NCI-H446 (cell line): ENCODE measurements at places on chromosomes 2 and 18.

- no peak for DNase-seq
Measured at GRCh38 chr18:11149441-11150270, at the start of gene PIEZO2. Gene PIEZO2 (minus strand): TSS chr18:11149569. CDS start chr18:11148588, 981 bp downstream.

GRCh38 chr2:17857021-17857420 lies 21.4 kb upstream of the KCNS3 start:
- peak; percentile 28 for DNase-seq

GRCh38 chr2:218218268-218219185 lies 1.5 kb downstream of the ARPC2 start:
- DNase-seq: no peak

GRCh38 chr2:74464406-74464805 lies 776 bp downstream of the MOGS start:
- DNase-seq: no peak

GRCh38 chr2:137873536-137874244 lies 90.6 kb upstream of the HNMT start:
- DNase-seq: no peak

DNA sequence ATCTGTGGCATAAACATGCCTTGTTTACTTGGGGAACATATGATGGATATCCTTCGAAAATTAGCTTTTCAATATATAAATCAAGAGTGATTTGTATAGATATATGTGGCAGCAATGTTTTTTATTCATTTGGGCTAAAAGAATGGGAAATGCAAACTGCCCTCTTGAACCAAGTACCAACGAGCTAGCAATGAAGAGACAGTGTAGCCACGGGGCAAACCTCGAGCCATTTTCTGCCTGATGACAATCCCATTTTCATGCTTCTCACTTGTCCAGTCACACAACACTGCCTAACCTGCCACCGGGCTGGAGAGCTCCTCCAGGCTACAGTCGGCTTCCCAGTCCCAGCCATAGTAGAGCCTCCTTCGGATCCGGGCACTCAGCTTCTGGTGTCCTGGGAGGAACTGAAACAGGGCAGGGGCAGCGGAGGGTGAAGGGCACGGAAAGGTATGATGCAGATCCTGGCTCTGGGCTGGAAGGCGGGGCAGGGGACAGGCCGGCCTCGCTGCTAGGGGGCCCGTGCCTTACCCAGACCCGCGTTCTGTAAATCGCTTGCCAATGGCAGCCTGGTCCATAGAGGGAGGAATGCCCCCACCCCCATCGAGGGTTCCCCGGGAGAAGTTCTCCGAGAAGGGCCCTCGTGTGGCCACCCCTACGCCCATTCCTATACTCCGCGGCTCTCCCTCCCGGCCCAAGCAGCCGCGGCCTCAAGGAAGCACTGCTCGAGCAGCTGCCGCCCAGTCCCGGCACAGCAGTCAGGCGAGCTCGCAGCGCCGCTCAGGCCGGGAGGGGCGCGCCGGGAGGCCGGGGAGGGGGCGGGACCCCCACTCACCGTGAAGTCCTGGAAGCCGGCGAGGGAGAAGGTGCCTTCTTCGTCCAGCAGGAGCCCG lies 552 bp downstream of the CNPPD1 start:
- peak; percentile 43 for DNase-seq

DNA sequence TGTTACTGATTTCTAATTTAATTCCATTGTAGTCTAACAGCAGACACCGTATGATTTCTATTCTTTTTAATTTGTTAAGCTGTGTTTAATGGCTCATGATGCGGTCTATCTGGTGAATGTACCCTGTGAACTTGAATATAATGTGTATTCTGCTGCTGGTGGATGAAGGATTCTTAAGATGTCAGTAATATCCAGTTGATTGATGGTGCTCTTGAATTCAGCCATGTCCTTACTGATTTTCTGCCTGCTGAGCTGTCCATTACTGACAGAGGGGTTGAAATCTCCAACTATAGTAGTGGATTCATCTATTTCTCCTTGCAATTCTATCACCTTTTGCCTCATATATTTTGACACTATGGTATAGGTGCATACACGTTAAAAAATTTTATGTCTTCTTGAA lies 373.3 kb upstream of the RAB12 start:
- DNase-seq: no peak

- no peak for DNase-seq
Measured at GRCh38 chr2:18304849-18305248, 255.6 kb downstream of the RDH14 start.

DNA sequence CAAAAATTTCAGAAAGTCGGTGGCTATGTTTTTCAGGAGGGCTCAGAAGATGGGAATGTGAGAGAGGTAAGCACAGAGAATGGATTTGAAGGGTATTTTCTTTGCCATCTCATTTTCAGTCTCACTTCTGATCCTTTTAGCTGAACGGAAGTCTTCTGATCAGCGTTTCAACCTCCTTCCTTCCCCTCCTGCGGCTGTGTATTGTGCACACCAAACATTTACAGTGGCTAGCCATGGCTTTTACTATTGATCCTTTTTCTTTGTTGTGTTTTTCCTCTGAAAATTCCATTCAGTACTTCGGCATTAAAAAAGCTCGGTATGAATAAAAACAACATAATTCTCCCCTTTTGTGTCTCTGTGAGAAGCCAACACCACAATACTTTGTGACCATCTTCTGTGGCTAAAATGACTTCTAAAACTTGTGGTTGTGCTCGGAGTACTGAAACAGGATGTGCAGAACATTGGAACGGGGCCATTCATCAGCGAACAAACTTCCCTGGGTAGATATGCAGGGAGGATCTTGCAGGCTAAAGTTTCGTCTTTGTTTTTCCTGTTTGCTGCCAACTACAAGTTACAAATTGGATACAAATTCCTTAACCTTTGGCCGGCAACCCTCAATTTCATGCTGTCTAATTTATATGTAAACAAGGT lies 260.8 kb upstream of the FAM98A start:
- DNase-seq: no peak

DNA sequence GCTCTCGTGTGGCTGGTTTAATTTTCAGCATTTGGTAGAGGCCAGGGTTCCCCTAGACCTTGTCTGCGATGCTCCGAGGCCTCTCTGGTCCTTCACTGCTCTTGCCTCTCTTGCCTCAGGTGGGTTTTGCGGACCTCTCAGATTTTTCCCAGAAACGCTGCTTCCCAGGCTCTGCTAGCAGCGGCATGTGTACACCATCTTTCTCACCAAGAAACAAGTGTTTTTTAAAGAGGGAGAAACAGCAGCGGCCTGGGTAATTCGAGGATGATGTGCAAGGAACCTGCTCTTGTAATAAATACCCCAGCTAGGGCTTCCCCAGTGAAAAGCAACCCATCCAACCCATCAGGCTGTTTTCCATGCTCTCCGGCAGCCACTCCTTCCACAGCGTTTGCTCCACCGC lies 33.5 kb upstream of the COL6A3 start:
- no peak for DNase-seq

DNA sequence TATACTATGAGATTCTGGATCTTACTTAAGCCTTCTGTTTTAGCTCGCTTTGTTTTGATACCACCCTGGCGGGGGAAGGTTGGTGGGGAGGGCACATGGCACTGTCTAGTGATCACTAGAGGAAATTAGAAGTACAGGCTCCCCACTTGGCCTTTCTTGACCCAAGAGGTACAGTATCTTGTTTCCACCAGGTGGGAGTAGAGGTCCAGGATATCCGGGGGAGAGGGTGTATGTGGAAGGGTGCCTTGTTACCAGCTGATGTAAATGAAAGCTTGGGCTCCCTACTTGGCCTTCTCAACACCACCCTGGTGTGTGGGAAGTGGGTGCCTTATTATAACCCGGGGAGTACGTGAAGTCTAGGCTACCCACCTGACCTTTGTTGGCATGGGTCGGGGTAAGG lies 7.5 kb downstream of the GALNT1 start:
- DNase-seq: no peak

GRCh38 chr2:168524005-168524404 lies 67.9 kb downstream of the CERS6 start:
- no peak for DNase-seq

DNA sequence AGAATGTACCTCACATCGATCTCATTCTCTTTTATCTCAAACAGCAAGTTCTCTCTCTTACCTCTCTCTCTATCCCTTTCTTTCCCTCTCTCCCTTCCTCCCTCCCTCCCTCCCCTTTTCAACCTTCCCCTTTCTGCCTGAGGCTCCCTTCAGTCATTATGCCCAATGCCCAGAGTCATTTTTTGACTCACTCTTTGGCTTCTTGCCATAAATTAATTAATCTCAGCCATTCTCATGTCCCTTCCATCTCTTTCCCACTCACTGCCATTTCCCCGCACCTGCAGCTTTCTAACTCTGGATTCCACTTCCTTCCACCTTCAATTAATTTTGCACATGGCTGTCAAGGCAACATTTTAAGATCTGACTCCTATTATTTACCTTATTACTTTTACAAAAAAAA lies 60.1 kb downstream of the EVA1A start:
- peak; percentile 49 for DNase-seq
